ENCODE measurements at places on chromosomes 3 and 15.
A peak's percentile ranks its signal among the peaks of the same experiment; 100 is the strongest.

- no peak for DNase-seq
These were observed 7.8 kb downstream of the SLC28A2 start for GRCh38 chr15:45259796-45260195.

DNA sequence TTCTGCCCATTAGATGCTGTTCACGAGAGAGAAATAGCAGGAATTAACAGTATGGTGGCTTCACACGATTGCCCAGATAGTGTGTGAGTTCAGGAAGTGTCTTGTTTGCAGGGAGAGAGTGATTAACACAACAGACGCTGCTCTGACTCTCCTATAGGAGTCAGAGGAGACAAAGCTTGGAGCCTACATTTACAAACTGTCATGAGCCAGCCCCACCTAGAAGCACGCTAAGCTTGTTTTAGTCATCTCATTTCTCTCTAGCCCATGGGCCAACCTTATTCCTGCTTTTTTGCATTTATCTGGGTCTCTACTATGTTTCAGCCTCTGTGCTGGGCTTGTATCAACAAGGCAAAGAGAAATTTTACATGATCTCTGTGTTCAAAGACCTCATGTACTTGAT, 128.3 kb upstream of the BFSP2 start:
- no peak for DNase-seq

- DNase-seq = no peak
These were observed 53.4 kb upstream of the XRN1 start for GRCh38 chr3:142501004-142501926.

GRCh38 chr15:84856731-84857417, 27.6 kb upstream of the SLC28A1 start:
- no peak for DNase-seq

GRCh38 chr3:39809181-39809994, at the start of gene MYRIP:
MYRIP (plus strand) TSS chr3:39809609; CDS start chr3:39900817, 91,208 bp downstream.
- DNase-seq = peak; percentile 58

DNA sequence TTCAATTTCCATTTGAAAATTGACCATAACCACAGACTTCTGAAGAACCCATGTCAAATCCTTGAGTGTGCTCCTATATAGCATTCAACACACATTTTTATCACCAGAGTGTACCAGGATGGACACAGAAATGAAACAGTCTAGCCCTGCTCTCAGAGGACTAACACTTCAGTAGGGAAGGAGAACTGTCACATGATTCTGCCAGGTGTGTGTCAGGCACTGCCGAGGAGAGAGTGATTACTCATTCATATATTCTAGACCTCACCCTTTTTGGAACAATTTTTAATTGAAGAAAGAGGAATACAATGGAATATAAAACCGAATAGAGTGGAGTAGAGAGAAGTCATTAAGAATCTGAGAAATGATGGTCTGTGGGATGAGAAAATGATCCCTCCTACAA, 125.8 kb downstream of the ERC2 start:
- DNase-seq = no peak
